ENCODE measurements at places on chromosomes 7 and 10. TPM values are rescaled to one million over a fixed set of nuclear protein-coding genes. Genes with fewer than 3 reads are reported as not detected.

- no peak for DNase-seq
Measured at GRCh38 chr7:157263156-157263555, 73.6 kb upstream of the DNAJB6 start.

DNA sequence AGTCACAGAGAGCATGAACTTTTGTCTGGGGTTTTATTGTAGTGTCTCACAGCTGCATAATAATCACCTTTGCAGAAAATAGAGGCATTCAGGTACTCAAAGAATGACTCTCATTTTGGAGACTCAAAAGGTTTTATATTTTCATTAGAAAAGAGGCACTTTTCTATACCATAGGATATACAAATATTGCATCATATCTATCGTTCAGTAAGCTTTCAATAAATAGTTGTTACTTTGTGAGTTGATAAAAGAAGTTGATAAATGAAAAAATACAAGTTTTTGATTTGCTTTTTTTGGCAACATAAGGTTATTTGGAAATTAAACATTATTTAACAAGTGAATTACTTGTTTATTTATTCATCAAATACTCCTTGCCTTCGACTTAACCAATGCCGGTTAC lies 279.9 kb downstream of the ARL4A start:
- no peak for DNase-seq

- no peak for DNase-seq
Measured at GRCh38 chr10:102613785-102614184, 30.5 kb upstream of the TRIM8 start.

- no peak for DNase-seq
Measured at GRCh38 chr10:112981553-112981952, 31.5 kb downstream of the TCF7L2 start.

- no peak for DNase-seq
Measured at GRCh38 chr10:131024259-131025131, 287.0 kb downstream of the TCERG1L start.

DNA sequence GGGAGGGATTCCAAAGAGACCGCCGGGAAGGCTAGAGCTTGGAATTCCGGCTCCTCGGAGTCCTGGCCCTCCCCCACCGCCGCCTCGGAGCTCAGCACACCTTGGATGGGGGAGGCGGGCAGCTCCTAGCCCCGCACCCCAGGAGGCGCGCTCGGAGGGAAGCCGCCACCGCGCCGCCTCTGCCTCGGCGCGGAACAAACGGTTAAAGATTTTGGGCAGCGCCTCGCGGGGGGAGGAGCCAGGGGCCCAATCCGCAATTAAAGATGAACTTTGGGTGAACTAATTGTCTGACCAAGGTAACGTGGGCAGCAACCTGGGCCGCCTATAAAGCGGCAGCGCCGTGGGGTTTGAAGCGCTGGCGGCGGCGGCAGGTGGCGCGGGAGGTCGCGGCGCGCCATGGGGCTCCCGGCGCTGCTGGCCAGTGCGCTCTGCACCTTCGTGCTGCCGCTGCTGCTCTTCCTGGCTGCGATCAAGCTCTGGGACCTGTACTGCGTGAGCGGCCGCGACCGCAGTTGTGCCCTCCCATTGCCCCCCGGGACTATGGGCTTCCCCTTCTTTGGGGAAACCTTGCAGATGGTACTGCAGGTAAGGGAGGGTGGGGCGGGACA lies at the start of gene CYP26A1:
Gene CYP26A1, plus strand, starts transcription at position 355 of the 608 bp plus-strand sequence. Its CDS starts 42 bp downstream, at position 397.
- no peak for DNase-seq

Gene UBTD1
- 8.1 TPM for total RNA-seq

Gene TEX36
- total RNA-seq = not detected

DNA sequence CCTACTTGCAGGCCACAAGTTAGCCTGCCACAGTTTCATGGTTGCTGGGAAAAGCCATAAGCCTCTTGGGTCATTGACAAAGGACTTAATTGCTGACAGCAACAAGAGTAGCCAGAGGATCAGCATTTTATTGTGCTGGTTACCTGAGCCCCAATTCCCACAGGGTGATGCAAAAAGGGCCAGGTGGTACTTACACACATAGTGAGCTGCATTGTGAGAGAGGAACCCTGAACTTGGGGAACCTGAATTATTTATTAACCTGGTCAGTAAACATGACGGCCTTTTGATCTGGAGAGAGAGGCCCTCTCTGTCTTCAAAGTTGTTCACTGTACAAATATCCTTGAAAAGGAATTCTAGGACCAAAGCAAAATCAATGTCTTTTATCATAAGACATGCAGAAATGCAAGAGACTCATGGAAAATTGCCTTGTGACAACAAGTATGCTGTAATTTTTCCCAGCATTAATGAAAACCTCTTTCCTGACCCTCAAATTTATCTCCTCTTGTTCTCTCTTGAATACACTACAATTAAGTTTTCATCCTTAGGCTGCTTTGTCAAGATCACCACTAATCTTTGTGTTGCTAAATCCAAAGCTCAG lies 102.9 kb upstream of the PHYHIPL start:
- DNase-seq = no peak

GRCh38 chr10:78436706-78437406 lies 403.2 kb downstream of the RPS24 start:
- peak; percentile 21 for DNase-seq

Gene MSS51
- 5.2 TPM for total RNA-seq

GRCh38 chr7:4791738-4792536 lies 16.5 kb downstream of the AP5Z1 start:
- peak; percentile 94 for DNase-seq

DNA sequence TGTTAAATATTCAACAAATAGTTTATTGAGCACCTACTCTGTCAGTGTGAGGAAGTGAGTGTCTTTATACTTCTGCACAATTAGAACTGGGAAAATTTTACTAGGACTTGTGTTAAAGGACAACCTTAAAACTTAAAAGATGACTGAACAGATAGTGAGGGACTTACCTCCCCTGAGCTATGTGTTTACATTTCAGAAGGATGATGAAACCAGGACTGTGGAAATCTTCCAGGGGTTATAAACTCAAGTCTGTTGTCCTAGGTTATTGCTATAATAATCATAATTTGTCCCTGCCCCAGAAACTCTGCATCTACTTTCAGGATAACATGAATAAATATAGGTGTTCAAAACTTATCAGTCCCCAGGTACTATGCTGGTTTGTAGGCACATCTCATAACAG lies 261.0 kb upstream of the MKLN1 start:
- DNase-seq = no peak

GRCh38 chr7:80902019-80902418 lies 16.8 kb downstream of the SEMA3C start:
- no peak for DNase-seq

- DNase-seq = no peak
Measured at GRCh38 chr7:79244482-79244881, 209.0 kb downstream of the MAGI2 start.

- DNase-seq = no peak
Measured at GRCh38 chr7:70574970-70575799, 556.8 kb upstream of the GALNT17 start.

Gene MOGAT3
- not detected for total RNA-seq

- no peak for DNase-seq
Measured at GRCh38 chr7:128178611-128179010, 62.5 kb upstream of the LEP start.

- no peak for DNase-seq
Measured at GRCh38 chr10:122475591-122476332, 14.4 kb downstream of the HTRA1 start.

GRCh38 chr10:48748573-48748972 lies 63.9 kb downstream of the WDFY4 start:
- no peak for DNase-seq

GRCh38 chr10:79333513-79333912 lies 13.8 kb upstream of the PPIF start:
- DNase-seq = no peak

DNA sequence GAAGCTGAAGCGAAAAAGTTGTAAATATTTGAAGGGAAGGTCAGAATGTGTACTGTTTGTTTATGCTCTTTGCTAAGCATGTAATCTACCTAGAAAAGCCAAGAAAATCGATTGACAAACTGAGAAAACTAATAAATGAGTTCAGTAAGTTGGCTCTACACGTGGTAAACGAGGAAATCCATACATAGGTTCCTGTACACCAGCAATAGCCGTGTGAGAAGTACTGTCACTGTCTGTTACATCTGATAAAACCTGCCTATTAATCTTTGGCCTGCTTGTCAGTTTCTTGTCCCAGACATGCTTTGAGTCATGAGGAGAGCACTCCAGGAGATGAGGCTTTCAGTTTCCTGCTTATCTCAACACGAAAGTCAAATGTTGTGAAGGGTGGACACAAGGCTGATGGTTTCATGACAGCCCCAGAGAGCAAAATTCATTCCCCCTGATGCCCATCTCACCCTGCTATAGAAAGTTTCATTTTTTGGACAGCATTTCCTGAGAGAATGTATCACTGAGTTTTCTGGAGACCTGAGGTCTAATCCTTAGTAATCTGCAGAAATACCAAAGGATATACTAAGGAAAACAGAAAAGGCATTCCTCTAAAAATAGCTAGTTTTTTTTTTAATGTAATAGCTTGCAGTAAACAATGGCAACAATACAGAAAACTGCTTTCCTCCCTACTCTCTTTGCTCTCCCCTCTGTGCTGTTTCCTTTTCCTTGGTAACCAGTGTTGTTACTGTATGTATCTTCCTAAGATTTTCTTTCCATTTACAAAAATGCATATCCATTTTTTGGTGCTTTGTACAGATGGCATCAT lies 18.8 kb downstream of the BMPR1A start:
- DNase-seq = no peak

- no peak for DNase-seq
Measured at GRCh38 chr10:74439213-74439612, 288.2 kb downstream of the ADK start.

DNA sequence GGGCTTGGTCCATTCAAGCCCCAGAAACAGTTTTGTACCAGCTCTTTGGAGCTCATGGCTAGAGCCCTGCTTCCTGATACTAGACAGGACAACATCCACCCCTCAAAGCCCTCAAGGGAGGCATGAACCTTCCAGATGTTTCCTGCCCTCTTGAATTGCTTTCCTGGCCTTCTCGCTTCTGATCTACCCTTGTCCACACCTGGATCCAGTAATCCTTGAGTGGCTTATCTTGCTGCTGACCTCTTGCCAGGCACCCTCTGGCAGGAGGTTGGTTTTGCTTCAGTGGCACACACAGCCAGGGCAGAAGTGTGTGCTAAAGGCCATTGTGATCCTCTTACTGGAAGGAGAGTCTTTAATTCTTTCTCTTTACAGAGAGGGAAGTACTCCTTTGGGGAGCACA lies 495.8 kb downstream of the PLXNA4 start:
- DNase-seq = no peak

- no peak for DNase-seq
Measured at GRCh38 chr7:22845221-22845834, 22.7 kb upstream of the TOMM7 start.

DNA sequence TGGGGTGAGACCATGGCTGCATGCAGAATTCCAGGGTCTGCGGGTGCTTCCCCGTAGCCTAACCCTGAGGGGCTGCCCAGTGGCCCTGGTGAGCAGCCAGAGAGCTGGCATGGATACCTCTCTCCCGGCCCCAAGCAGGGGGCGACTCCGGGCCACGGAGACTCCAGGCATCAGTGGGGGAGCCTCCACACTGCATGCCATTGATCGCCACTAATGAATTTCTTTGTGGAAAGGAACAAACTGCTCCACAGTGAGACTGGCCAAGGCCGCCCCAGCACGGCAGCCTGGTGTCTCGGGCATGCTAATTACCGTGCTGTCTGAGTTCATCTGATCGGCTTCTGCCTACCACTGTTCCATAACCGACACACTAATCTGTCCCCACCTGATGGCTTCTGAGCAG lies 184.4 kb downstream of the GRID1 start:
- no peak for DNase-seq

DNA sequence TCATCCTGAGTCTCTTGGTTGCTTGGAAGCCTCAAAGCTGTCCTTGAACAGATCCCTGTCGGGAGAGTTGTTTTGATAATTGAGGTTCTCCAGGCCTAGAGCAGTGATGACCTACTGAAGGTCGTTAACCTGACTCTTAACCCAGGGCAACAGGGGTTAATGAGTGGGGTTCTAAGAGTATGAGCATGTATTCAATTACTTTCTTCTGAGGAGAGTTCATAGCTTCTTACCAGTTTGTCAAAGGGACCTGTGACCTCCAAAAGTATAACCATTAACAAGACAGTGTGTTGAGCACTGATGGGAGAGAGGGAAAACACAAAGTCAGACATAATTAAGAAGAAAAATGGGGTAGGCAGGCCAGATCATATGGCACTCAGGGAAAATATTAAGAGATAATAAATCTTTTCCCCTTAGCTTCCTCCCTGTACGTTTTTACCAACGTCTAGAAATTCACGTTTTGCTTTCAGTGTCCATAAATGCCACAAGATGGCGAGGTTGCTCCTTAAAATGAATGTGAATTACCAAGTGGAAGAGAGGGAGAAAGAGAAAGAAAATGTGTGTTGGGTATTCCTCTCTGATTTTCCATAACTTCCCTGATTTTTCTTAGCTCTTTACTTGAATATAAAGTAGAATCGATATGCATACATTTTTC lies 97.6 kb downstream of the SUGCT start:
- no peak for DNase-seq

GRCh38 chr10:15453926-15454325 lies 82.8 kb upstream of the FAM171A1 start:
- DNase-seq = no peak

Gene SFMBT2
- 14.6 TPM for total RNA-seq

- DNase-seq = no peak
Measured at GRCh38 chr10:98144985-98145384, 10.5 kb downstream of the R3HCC1L start.

Gene BEND7
- 28.6 TPM for total RNA-seq

Gene BUD31
- total RNA-seq = 59.2 TPM

DNA sequence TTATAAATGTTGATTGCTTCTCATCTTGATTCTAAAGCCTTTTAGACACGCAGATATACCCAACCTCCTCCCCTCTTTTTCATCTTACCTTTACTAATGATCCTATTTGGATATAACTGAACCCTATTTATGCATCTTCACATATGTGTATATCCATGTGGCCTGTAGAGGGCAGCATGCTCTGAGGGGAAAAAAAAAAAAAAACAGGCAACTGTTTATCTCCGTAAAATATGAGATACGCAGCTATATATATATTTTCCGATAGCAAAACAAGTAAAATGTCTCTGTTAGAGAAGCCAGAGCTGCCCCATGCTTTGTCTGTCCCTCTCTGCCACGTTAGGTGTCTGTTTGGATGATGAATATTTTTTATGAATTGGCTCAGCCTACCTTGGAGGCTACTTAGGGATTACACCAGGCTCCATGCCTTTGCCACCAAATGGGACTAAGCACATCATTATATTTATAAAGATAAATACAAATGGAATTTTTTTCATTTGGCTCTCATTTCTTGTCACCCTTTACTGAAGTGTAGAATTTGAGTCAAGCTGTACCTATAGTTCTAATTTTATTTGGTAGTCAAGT lies 174.8 kb upstream of the FZD1 start:
- DNase-seq = no peak

Data from sciatic nerve (tissue), 2 donors.